ENCODE measurements at places on chromosomes 4 and X.

- DNase-seq = no peak
Measured at GRCh38 chr4:129261584-129261983, 165.6 kb downstream of the C4orf33 start.

GRCh38 chr4:84451546-84451945 lies 47.5 kb downstream of the NKX6-1 start:
- DNase-seq = no peak

DNA sequence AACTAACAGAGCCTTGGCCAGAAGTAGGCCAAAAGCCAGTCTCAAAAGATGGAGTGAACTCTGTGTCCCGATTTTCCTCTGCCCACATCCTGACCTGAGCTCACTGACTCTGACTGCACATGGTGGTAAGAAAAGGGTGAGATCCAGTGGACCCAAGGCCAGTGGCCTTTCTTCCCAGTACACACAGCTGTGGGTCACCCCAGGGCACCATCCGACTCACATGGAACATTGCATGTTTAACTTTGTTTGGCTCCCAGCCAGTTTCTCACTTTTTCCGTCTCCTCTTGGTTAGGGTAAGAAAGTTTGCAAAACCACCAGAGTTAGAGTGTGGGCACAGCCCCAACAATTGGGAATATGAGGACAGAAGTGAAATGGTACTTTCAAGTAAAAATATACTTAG lies 69.8 kb downstream of the GAB1 start:
- DNase-seq = no peak

- no peak for DNase-seq
Measured at GRCh38 chr4:16171831-16172230, 54.4 kb downstream of the TAPT1 start.
